Activated naive CD4-positive, alpha-beta T cell treated with anti-CD3 and anti-CD28 coated beads, Interleukin-2, amount 50 U/mL, for 72 hours (primary cell): ENCODE measurements at places on chromosomes 1 and 21.

- no peak for DNase-seq
These were observed 31.2 kb upstream of the PALMD start for GRCh38 chr1:99614728-99615127.

DNA sequence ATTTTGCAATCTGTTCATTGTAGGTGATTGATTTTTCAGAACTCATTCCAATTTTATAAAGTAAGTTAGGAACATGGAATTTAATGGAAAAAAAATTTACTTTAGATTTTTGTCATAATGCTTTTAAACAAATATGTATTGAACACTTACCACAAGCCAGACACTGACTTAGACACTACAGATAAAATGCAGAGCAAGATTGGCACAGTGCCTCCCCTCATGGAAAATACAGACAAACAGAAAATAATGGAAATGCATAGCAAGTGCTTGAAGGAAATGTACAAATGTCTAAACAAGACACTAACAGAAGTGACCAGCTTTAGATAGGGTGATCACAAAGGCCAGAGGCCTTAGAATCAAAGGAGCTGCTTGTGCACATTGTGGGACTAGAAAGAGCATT is 260.5 kb upstream of the ADGRL2 start:
- no peak for DNase-seq

- no peak for DNase-seq
These were observed 4.0 kb upstream of the ASPM start for GRCh38 chr1:197150336-197151005.

GRCh38 chr21:27244352-27244751 is 277.5 kb upstream of the ADAMTS5 start:
- DNase-seq = no peak

DNA sequence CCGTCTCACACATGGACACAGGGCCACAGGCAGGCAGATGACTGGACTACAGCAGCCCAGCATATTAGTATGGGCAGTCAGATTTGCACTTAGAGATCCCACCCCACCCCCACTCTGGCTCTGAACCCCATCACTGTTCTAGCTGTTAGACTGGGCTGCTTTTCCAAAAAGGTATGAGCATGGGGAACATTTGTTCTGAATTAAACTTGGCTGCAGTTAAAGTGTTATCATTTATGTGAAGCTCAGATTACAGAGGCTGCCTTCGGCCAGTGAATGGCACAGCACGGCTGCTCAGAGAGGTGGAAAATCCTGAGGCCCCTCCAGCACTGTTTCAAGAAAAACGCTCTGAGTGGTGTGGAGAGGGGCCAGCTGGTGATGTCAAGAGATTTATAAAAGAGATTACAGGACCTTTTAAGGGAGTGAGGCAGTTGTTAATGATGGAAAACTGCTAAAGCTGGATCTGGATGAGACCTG is 6.9 kb upstream of the NOS1AP start:
- DNase-seq = no peak

- DNase-seq = no peak
These were observed 200.0 kb downstream of the PTPRU start for GRCh38 chr1:29436181-29436785.

GRCh38 chr1:18929686-18930085 is 26.8 kb downstream of the IFFO2 start:
- DNase-seq = no peak

GRCh38 chr1:78375996-78376395 is 114.8 kb upstream of the PTGFR start:
- DNase-seq = no peak

- no peak for DNase-seq
These were observed 44.1 kb upstream of the C1orf105 start for GRCh38 chr1:172376431-172376830.

- DNase-seq = no peak
These were observed 57.0 kb downstream of the VWA5B1 start for GRCh38 chr1:20347699-20348098.

DNA sequence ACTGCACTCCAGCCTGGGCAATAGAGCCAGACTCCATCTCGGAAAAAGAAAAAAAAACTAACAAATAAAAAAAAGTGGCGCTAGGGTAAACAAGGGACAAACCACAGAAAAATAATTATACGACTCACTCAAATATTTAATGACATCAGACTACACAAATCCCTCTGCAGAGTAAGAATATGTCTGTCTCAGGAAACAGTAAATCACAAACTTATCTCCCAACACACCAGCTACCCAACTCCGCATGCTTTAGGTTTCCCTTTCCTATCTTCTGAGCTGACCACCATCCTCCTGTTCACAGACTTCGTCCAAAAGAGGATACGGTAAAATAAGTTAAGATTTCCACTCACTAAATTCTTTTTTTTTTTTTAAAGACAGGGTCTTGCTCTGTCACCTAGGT is 16.2 kb downstream of the WDR47 start:
- DNase-seq = no peak

GRCh38 chr1:6801199-6801598 is 15.9 kb downstream of the CAMTA1 start:
- no peak for DNase-seq

DNA sequence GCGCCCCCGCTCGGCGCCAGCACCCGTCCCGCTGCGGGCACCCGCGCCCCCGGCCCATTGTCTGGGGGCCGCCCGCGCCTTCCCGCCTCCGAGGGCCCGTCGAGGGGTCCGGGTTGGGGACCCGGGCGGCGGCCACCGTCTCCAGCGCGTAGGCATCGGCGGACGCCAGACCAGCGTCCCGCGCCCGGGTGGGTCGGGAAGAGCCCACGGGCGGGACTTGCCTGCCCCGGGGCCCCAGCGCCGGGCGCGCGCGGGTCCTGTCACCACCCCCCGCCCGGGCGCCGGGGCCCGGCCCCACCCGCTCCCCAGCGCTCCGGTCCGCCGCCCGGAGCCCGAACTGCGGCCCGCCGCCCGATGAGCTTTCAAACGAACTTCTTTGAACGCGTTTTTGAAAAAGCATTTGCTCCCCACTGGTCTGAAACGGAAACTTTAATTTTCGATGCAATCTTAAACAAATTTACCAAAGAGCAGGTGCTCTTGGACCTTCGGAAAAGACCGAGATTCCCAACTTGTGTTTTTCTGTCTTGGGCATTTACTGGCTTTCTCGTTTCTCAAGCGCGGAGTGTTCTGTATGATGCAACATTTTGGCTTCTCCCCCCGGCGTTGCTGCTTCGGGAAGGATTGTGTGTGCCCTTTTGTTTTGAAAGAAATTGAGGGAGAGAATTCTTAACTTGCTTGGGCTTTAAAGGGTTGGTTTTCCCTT is 615 bp downstream of the CLIC4 start:
- no peak for DNase-seq

- DNase-seq = no peak
These were observed 227.2 kb downstream of the DPYD start for GRCh38 chr1:97693601-97694000.

GRCh38 chr1:27617420-27617819 is 13.5 kb upstream of the AHDC1 start:
- DNase-seq = no peak

DNA sequence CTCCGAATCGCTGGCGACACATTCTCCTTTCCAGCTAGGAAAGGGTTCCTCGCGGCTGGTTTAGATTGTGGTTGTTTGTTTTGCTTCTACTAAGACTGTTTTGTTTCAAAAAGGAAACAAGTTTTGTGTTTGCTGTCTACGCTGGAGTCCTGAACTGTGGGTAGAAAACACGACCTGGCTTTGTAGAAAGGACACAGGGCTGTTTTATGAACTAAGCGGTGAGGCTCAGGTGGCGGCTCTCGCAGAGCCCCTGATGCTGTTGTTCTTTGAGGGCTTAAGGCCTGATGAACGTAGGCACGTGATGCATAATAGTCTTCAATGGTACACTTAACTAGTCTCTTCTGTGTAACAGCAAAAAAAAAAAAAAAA is 27.0 kb upstream of the FHAD1 start:
- no peak for DNase-seq

GRCh38 chr1:114033961-114034360 is 54.7 kb downstream of the OLFML3 start:
- no peak for DNase-seq

- peak; percentile 25 for DNase-seq
These were observed 28.9 kb downstream of the OBSCN start for GRCh38 chr1:228236744-228237143.
